Stimulated activated CD4-positive, alpha-beta T cell treated with anti-CD3 and anti-CD28 coated beads, Interleukin-12 subunit alpha, Interleukin-12 subunit beta, amount 100 ng/mL, for 48 hours (primary cell): ENCODE measurements at places on chromosomes 13 and 19.

DNA sequence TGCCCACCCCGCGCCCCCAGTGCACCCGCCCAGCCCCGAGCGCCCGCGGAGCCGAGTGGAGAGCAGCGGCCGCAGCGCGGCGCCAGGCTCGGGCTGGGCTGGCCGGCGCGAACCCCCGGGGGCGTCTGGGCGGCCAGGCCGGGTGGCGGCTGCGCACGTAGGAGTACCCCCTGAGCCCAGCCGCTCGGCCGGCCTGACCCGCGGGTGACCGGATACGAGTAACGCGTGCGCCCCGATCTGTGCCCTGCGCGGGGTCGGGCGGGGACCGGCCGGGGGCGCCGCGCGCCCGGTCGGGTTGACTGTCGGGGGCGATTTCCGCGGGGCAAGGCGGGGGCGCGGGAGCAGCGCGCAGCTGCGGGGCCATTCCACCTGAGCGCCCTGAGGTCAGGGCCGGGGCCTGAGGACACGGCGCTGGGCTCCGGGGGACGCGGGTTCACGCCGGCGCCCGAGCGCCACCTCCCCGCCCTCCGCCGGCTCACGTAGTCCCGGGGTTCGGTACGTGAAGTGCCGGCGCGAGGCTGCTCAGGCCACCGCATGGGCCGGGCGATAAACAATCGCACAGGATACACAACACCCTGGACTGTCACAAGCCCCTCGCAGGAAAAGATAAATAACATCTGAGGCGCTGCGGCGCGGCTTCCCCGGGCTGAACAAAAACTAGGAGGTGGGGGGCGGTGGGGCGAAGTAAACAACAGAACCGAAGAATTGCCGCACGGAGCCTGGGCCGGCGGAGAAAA is 37.6 kb upstream of the FLT1 start:
- DNase-seq = no peak

- DNase-seq = no peak
These were observed at the start of gene ZFP28 for GRCh38 chr19:56538761-56539263. Gene ZFP28 (plus strand): TSS chr19:56538948. CDS start chr19:56539019, 71 bp downstream.

GRCh38 chr19:14432791-14433553 is at the start of gene PKN1:
Gene PKN1 (plus strand): TSS chr19:14433306. CDS start chr19:14433522, 216 bp downstream.
- DNase-seq = no peak

DNA sequence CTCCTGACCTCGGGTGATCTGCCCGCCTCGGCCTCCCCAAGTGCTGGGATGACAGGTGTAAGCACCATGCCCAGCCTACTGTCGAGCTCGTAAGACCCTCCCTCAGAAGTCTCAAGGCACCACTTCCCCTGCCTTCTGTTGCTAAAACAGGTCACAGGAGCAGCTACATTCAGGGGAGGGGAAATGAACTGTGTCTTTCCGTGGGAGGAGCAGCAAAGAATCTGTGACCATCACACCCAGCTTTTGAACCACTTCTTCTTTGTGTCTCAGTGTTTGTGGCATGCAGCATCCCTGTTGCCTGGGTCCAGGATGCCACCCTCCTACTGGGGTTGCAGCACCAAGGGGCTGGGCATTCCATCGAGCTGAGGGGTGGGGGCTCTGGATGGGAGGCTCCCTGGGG is 7.7 kb upstream of the CSNK1G2 start:
- DNase-seq = no peak

- DNase-seq = no peak
These were observed 83.0 kb downstream of the USP12 start for GRCh38 chr13:27088619-27089018.

- DNase-seq = no peak
These were observed 1.7 kb upstream of the SBK3 start for GRCh38 chr19:55546822-55547614.

- no peak for DNase-seq
These were observed 3.7 kb upstream of the B3GNT8 start for GRCh38 chr19:41430922-41431321.

DNA sequence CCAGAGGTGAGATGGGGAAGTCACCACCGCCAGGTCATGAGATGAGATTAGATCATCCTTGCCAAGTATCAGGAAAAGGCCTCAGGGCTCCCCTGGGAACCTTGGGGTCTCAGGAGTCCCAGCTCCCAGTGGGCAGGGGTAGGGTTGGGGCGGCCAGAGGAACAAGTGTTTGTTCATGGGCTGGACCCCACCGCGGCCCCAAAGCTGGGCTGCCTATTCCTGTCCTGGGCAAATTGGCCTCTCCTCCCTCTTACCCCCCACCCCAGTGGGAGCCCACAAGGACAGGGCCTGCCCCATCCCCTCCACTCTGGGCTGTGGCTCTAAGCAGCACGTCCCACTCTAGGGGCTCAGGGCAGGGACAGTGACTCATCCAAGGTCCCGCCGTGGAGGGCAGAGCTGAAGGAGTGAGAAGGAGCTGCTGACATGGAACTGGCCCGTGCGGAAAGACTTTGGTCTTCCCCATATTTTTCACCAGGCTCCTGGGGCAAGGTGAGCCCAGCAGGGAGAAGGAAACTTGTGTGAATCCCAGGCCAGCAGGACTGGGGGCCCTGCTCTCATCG is 4.0 kb upstream of the HCN2 start:
- DNase-seq = no peak

DNA sequence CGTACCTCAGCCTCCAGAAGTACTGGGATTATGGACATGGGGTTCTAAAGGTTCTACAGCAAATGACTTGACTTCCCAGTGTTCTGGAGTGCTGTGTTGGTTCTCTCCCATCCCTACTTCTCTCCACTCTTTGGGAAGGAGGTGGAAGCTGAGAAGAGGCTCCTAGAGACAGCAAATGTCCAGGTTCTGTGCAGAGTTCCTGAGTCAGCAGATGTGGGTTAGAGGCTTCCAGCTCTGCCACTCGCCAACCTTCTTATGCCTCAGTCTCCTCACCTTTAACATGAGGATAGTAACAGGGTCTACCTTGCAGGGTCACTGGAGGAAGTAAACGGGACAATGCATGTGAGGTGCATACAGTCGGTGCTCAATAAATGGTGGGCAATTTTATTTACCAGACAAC is 80.5 kb upstream of the VSTM2B start:
- DNase-seq = no peak

DNA sequence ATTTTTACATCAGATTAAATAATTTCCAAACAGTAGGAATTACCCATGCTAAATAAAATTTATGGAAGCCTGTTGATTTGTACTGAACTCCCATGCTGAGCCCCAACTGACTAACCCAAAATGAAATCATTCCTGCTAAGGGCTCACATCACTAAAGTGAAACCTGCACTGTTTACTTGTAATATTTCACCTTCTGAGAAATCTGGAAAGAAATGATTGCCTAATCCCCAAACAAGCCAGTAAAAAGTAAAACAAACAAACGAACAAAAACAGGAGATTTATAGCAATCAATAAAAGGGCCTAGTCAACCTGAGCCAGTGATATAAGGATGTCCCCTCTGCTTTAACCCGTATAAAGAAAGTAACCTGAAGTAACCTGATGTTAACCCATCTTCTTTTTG is 1599.8 kb downstream of the OLFM4 start:
- DNase-seq = no peak

- no peak for DNase-seq
These were observed 681.3 kb upstream of the SLITRK1 start for GRCh38 chr13:84563611-84564010.

GRCh38 chr19:34124828-34125227 is 47.5 kb upstream of the LSM14A start:
- no peak for DNase-seq

DNA sequence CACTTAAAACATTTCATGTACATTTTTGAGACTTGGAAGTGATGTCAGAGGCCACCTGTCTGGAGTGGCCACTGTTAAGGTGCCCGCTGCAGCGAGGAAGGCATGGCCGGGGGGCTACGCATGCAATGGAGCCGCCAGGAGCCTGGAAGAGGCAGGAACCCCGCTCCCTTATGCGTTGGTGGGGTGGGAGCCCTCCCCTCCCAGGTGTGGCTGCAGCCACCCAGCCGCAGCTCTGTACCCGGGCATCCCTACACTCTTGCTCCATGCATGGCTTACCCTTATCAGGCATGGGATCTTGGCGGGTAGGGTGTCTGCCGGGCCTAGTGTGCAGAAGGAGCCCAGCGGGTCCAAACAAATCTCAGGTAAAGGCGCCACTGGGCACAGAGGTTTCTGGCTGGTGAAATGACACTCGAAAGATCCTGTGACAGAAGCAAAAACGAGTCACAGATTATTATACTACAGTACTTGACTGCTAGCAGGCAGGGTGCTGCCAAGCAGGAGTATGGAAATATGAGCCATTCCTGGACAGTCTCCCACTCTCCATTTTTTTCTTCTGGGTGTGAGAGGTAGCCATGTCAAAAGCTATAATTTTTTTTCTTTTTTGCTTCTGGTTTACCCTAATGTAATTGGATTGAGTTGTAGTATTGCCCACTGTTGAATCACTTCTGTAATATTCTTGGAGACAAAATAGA is 1606.3 kb upstream of the MIR17HG start:
- DNase-seq = no peak

DNA sequence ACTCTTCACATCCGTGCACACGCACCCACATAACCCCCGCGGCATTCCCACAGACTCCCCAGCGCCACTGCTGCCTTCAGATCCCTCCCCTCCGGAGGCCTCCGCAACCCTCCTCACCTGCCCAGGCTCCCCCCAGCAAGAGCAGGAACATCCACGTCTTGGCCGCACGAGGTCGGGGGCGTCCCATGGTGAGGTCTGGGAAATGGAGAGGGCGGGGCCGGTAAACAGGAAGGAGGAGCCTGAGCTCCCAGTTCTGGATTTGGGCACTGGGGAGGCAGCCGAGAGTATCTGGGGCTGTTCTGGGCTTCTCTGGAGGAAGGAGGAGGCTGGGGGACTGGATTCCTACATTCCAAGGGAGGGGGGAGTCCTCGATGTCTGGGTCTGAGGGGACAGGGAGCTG is 423 bp downstream of the KLK8 start:
- DNase-seq = no peak

DNA sequence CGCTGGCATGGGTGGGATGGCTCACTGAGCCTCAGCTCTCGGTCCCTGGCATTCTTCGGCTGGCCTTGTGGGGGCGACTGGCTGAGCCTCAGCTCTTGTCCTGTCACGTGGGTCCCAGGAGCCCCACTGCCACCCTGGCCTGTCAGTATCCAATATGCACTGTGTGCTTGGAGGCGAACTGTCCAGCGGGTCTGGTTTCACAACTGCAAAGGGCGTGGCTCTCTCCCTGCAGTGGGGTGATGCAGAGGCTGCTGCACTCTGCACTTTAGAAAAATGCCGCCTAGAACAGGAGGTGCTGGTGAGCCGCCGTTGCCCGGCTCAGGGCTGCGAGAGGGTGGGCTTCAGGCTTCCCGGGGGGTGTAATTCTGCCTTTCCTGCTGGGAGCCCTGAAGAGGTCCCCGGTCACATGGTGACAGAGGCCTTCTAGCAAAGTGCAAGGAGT is 17.0 kb upstream of the TMEM255B start:
- DNase-seq = no peak

DNA sequence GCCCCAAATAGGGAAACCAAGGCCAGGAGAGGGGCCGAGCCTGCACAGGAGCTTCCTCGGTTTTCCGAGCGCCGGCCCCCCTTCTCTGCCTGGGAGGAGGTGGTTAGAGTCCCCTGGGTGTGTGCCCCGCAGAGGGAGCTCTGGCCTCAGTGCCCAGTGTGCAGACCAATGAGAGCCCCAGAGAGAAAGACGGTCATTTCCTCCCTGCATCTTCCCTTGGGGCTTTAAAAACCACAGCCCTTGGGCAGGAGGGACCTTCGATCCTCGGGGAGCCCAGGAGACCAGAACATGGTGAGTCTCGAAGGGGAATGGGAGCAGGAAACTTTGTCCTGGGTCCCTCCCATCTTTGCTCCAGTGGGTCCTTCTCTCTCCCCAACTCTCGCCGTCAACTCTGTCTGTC is at the start of gene C5AR1:
Gene C5AR1 (plus strand): TSS at position 254 of the 400 bp plus-strand sequence. CDS start 35 bp downstream, at position 289.
- DNase-seq = no peak

DNA sequence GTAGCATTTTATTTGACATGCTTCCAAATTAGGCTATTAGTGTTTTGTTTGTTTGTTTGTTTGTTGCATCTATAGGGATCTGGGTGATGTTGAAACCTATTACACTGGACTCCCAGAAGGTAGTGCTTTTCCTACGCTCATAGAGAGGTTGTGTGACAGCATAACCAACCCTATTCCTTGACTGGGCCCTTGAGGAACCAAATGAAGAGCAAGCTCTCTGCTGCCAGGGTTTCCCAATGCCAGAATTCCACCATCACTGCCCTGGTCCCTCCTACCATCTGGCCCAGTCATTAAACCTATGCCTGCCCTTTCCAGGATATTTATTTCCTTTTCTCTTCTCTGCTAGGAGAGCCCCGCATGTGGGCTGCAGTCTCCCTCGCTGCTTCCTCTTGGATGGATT is 210.6 kb downstream of the IRS2 start:
- no peak for DNase-seq
